ENCODE measurements at places on chromosomes 6 and 20. TPM values are rescaled to one million over a fixed set of nuclear protein-coding genes. Genes with fewer than 3 reads are reported as not detected.

DNA sequence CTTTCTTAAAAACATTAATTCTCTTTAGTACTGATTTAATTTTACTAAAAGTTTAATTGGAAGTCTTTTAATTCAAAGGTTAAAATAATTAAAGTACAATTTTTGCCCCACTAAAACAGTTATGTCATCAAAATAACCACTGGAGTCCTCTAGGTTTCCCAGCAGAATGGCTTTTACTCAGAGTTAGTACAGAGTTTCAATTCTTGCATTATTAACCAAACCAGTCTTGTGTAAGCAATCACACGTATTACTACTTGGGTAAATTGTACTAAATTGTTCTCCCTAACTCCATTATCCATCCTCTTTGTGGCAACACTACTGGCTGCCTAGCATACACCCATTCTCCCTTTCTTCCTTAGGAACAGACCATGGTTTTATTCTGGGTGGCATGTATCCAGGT, 36.9 kb downstream of the CDK19 start:
- H3K27ac ChIP-seq: no peak overlapping the region
- no peak for DNase-seq
- no peaks in the 10 kb centered on the region for H3K36me3 ChIP-seq
- no peaks in the 10 kb centered on the region for H3K27me3 ChIP-seq

DNA sequence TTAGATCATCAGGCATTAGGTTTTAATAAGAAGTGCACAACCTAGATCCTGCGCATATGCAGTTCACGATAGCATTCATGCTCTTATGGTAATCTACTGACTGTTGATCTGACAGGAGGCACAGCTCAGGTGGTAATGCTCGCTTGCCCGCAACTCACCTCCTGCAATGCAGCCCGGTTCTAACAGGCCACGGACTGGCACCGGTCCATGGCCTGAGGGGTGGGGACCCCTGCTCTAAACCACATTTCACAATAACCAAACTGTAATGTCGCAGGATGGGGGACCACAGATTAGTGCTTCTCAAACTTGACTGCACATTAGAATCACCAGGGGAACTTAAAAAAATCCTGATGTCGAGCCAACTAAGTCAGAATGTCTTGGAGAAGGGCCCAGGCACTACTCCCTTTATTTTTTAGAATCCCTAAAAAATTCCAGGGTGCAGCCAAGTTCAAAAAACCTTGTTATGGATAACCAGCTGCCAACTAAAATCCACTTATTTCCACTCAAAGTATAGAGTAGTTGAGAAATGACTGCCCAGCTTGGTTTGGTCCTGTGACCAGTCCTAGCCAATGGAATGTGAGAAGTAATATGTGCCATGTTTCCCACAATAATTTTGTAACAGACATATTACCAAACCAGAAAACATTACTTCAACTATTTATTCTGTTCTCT, 3.1 kb downstream of the SHPRH start:
- no peaks in the 10 kb centered on the region for H3K27me3 ChIP-seq
- H3K4me3 ChIP-seq: no peak overlapping the region
- peaks cover 48% of the 10 kb centered on the region for H3K4me1 ChIP-seq

DNA sequence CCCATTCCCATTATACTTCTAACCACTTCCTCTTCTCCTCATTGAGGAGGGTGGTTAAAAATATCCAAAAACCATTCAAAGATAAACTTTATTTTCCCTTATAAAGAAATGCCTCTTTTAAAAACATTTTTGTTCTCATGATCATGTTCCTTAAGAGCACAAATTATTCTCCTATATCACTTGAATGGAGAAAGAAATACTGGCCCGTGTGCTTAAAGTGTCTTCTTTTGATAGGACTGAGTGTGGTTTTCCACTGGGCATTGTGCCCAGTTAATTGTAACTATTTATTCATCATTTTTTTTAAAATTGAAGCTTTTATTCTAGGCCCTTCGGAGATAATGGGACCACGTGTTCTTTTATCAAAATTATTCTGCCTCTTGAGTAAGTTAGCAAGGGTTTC, 871.5 kb downstream of the QKI start:
- no peak overlapping the region for H3K4me3 ChIP-seq
- H3K27me3 ChIP-seq: no peaks in the 10 kb centered on the region
- DNase-seq: no peak
- H3K27ac ChIP-seq: no peak overlapping the region

DNA sequence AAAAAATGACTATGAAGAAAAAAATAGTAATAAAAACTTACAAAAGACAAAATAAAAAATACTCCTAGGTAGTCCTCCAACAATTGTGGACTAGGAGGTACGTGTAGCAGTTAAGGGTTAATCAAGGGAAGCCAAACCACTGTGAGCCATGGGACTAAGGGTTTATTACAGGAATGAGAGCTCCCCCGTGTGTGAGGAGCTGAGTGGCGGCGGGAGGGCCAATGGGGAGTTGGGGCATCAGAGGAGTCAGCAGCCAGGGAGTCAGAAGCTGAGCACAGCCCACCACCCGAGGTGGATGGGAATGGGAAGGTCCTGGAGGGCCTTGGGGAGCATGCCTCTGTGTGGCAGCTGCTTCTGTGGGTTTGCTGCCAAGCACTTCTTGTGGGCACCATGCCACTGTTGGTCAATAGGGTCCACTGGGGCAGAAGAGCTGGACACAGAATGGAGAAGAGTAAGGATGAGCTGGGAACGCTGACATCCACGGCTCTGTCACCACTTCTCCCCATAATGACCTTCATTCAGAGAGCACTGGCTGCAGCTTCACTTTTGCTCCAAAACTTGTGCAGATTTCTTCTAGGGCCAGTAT, 373.3 kb downstream of the CDKAL1 start:
- no peaks in the 10 kb centered on the region for H3K27me3 ChIP-seq
- H3K27ac ChIP-seq: no peak overlapping the region
- no peak for DNase-seq
- H3K36me3 ChIP-seq: peaks cover 17% of the 10 kb centered on the region
- H3K4me3 ChIP-seq: no peak overlapping the region
- no peaks in the 10 kb centered on the region for H3K4me1 ChIP-seq

GRCh38 chr6:167906899-167907298, 80.2 kb downstream of the AFDN start:
- no peaks in the 10 kb centered on the region for H3K27me3 ChIP-seq
- no peaks in the 10 kb centered on the region for H3K36me3 ChIP-seq
- no peak overlapping the region for H3K4me3 ChIP-seq

DNA sequence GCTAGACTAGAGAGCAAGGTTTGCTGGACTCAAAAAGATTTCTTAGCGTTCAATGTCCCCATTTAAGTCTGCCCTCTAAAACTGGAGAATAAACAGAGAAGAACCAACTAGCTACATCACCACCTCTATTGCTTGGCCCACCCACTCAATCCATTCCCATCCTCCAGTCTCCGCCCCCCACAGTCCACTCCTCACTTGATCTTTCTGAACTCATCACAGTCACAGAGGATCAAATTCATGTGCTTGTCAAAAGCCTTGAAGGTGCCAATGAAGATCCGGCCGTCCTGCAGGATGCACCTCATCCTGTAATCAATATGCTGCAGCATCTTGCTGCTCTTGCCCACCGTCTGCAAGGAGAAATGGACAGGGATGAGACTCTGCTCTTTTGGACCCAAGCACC, 3.2 kb downstream of the SNRPB start:
- H3K27ac ChIP-seq: peak overlapping the region; percentile 80
- no peak for DNase-seq
- peaks cover 66% of the 10 kb centered on the region for H3K4me1 ChIP-seq
- H3K27me3 ChIP-seq: no peaks in the 10 kb centered on the region
- peak overlapping the region; percentile 99 for H3K4me3 ChIP-seq
- peaks cover 35% of the 10 kb centered on the region for H3K36me3 ChIP-seq

DNA sequence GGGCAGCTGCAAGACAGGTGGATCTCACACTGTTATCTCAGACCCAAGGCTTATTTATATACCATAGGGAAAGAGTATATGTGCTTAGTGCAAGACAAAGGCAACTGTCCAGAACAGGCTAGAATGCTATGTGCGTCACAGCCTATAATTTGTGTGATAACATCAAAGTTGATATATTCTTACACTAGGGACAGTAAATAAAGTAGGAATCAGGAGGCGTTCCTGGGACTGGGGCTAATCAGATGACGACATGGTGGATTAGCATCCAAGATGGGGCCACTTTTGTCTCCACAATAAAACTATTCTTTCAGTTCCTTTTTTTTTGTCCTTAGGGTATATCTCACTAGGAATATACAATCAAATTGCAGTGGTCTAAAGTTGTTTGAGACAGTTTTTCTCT, 54.9 kb upstream of the IER3 start:
- H3K4me1 ChIP-seq: peaks cover 48% of the 10 kb centered on the region
- H3K4me3 ChIP-seq: no peak overlapping the region
- no peak overlapping the region for H3K27ac ChIP-seq
- H3K27me3 ChIP-seq: no peaks in the 10 kb centered on the region
- no peaks in the 10 kb centered on the region for H3K36me3 ChIP-seq

Gene AIF1
- 68.7 TPM for total RNA-seq

Gene RCAN2
- total RNA-seq: 7.4 TPM

Gene KCNK15
- total RNA-seq: 0.48 TPM

Gene HTR1E
- total RNA-seq: not detected

Gene OPN5
- total RNA-seq: not detected
